Activated naive CD4-positive, alpha-beta T cell (primary cell): ENCODE measurements at places on chromosomes 3 and 15.

DNA sequence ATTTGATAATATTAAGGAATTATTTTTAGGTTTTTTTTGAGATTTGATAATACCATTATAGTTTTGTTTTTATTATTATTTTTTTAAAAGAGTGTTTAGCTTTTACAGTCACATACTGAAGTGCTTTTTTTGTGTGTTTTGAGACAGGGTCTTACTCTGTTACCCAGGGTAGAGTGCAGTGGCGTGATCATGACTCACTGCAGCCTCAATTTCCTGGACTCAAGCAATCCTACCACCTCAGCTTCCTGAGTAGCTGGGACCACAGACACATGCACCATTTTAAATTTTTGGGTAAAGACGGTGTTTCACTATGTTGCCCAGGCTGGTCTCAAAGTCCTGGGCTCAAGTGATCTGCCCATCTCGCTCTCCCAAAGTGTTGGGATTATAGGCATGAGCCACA is 73.0 kb downstream of the SUMF1 start:
- DNase-seq = no peak

DNA sequence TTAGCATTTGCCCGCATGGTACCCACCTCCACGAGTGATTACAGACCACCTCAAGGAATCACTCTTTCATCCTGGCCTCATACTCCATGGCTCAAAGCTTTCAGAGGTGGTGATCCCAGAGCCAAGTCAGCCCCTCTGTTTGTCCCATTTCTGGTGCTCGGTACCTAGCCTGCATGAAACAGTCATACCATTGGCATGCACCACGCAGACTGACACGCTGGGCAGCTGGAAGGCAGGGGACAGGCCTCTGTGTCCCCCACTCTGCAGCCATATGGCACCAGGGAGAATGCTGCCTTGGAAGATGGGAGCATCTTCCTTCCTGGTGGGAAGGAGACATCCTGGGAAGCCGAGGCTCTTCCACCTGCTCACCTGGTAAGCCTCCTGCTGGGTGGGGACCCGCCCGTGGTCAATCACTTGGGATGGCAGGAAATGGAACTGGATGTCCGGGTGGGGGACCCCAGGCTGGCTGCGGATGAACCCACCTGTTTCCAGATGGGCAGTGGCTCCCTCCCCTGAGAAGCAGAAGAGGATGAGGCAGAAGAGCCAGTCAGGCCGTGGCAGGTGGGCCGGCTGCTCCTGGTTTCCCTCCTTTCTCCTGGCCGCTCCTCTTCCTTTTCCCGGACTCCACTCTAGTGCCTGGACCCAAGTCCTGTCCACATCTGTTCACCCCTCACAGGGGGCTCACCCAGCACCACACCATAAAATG is 26.9 kb downstream of the CHDH start:
- no peak for DNase-seq

- no peak for DNase-seq
Observed at GRCh38 chr3:150760431-150761200, 2.4 kb downstream of the SIAH2 start.

DNA sequence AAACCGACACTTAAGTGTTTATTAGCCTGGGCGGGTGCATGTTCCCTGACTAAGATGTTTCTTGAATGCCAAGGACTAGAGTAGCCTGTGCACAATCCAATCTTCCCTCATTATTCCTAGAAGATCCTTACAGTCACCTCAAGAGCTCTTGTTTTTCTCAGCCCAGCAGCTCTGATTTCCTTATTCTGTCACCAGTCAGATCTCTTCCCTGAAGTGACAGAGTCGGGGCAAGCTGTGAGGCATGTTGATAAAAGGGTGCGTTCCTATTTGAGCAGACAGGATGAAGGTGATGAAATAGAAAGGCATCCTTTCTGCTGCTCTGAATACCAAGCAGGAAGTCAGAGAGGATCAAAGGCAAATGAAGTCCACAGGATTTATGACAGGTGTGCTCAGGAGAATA is 125.6 kb upstream of the MCTP2 start:
- no peak for DNase-seq

GRCh38 chr3:119161240-119161639 is 12.2 kb upstream of the UPK1B start:
- no peak for DNase-seq

DNA sequence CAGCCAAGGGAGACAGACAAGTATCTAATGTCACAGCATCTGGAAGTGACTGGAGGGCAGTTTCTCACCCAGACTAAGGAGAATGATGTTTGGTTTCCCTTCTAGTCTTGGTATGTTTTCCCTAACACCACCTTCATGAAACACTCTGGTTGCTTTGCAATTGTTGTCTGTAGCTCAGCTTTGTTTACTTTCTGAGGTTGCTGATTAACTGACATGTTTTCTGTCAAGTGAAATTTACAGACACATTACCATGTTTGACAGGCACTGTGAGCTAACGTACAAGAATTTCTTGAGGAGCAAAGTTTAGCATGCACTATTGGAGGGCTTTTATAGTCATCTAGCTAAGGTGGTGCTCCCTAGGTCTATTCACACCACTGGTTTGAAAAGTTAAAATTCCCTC is 131.6 kb upstream of the NECTIN3 start:
- no peak for DNase-seq

DNA sequence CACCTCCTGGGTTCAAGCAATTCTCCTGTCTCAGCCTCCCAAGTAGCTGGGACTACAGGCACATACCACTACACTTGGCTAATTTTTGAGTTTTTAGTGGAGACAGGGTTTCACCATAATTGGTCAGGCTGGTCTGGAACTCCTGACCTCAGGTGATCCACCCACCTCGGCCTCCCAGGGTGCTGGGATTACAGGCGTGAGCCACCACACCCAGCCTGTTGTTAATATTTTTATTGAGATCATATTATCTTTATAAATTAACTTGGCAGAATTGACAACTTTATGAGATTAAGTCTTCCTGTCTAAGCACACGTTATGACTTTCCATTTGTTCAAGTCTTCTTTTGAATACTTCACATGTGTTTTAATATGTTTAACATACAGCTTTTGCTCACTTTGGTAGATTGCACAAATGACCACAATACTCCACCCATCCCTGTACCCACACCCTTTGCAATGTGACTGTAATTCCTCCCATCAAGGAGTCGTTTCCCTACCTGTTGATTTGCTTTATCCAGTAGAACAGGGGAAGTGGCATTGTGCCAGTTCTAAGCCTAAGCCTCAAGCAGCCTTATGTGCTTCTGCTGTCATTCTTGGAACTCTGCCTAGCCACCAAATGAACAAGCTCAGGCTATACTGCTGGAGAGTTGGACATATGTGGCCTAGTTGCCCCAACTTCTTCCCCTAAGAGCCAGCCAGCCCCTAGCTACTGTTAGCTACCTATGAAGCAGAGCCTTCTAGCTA is 8.2 kb downstream of the XYLB start:
- DNase-seq = no peak

DNA sequence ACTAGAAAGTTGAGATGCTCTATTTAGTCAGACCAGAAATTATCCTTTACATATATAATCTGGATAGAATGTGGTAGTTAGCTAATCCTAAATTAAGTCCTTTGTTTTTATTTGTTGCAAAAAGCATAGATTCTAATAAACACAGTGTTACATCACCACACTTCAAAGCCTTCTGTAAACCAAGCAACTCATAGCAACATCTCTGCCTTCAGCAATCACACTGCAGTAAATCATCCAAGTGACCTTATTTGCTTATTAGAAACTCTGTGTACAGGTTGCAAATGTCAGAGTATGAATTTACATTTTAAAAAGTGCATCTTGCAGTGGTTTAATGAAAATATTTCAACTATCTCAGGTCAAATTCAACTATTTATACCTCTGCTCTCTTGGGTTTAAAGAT is 242.5 kb downstream of the GBE1 start:
- DNase-seq = no peak

DNA sequence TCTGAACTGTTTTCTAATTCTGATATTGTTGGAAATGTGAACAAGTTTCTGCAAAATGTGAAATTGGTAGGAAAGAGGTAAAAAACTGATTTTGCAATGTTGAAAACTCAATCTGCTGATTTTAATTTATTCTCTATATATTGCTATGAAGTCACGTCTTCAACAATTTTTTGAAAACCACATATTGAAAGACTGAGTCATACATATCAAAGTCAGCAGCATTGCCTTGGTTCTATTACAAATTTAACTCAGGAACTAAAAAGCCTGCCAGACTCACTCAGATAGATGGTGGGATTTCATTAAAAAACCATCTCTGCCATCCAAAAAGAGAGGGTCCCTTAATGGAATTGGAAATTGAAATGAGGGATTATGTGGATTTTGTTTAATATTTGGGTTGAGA is 351.4 kb downstream of the CNTN3 start:
- no peak for DNase-seq

- DNase-seq = no peak
Observed at GRCh38 chr15:90845201-90845949, 23.0 kb upstream of the FURIN start.

GRCh38 chr15:94683902-94684301 is 452.5 kb downstream of the MCTP2 start:
- no peak for DNase-seq

- no peak for DNase-seq
Observed at GRCh38 chr15:68515371-68516095, 63.3 kb upstream of the CORO2B start.

DNA sequence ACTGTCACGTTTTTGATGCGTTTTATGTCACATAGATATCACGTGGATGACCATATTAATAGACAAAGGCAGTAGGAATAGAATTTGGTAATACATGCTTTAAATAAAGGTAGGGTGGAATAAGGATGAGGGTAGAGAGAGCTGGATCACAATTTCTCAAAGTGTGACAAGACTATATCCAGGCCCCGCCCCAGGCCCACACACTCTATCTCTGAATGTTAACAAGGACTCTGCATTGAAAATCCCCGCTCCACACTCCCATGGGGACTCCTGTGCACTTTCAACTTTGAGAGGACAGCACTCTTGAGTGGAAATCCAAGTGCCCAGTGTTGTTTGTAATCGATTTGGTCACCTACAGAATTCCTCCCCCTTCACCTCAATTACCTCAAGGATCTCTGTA is 31.4 kb downstream of the ETV5 start:
- DNase-seq = no peak

DNA sequence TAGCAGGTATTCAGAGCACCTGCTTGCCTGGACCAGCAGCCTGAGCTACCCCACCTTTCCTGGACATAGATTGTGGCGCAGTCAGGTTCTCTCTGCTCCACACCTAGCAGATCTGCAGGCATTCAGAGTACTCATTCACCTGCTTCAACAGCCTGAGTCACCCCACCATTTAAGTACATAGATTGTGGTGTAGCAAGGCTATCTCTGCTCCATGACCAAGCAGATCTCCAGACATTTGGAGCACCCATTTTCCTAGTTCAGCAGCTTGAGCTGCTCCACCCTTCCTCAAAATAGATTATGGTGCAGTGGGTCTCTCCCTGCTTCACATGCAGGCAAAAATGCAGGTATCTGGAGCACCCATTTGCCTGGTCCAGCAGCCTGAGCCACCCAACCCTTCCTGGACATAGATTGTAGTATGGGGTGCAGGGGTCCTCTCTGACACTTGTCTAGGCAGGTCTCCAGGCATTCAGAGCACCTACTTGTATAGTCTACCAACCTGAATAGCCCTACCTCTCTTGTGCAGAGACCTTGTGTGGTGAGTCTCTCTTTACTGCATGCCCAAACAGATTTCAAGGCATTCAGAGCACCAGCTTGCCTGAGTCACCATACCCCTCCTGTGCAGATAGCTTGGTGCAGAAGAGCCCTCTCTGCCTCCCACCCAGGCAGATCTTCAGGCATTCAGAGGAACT is 466.0 kb upstream of the THBS1 start:
- no peak for DNase-seq

- no peak for DNase-seq
Observed at GRCh38 chr3:12829886-12830784, 11.2 kb downstream of the RPL32 start.

DNA sequence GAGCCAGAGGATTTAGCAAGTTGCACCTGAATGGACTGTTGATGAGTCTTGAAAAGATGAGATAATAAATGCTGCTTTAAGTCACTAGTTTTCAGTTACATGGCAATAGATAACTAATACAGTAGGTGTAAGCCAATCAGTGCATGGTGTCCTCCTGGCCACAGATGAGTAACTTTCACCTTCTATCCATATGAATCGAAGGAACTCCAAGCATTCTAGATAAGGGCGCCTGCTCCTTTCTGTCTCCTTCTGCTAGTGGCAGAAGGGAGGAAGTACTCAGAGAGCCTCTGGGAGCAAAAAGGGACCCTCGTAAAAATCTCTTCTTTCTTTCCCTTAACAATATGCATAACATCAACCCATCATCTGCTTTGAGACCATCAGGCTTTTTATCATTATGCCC is 37.3 kb downstream of the TM6SF1 start:
- no peak for DNase-seq

GRCh38 chr15:44183363-44183762 is 11.7 kb downstream of the FRMD5 start:
- no peak for DNase-seq

DNA sequence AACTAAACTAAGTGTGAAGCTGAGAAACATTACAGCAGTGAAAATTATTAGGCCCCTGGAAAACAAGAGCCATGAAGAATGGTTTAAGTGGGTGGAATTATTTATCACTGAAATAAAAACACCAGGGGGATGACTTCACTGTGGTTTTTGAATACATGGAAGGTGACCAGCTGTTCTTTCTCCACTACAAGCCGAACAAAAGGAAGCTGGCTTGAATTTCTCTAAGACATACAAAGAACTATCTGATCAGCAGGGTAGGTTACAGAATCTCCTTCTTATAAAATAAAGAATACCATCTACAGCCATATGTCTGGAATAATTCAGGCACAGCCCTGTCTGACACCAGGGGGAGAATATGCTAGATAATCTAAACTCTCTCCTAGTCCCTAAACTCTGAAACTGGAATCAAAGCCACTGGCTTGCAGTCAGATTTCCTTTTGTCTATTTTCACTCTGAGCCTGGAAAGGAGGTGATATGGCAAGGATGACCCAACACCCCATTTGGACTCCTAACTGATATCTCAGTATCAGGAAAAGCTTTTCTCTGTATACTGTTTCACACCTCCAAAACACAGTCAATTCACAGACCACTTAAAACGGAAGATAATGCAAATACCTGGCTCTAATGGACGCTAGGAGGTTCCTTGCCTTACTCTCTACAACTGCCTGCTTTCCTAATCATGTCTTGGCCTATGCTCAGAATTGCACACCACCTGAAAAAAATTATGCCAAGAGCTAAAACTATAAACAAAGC is 31.2 kb downstream of the SPATA12 start:
- DNase-seq = no peak

- DNase-seq = no peak
Observed at GRCh38 chr3:18290157-18290556, 135.0 kb downstream of the SATB1 start.

DNA sequence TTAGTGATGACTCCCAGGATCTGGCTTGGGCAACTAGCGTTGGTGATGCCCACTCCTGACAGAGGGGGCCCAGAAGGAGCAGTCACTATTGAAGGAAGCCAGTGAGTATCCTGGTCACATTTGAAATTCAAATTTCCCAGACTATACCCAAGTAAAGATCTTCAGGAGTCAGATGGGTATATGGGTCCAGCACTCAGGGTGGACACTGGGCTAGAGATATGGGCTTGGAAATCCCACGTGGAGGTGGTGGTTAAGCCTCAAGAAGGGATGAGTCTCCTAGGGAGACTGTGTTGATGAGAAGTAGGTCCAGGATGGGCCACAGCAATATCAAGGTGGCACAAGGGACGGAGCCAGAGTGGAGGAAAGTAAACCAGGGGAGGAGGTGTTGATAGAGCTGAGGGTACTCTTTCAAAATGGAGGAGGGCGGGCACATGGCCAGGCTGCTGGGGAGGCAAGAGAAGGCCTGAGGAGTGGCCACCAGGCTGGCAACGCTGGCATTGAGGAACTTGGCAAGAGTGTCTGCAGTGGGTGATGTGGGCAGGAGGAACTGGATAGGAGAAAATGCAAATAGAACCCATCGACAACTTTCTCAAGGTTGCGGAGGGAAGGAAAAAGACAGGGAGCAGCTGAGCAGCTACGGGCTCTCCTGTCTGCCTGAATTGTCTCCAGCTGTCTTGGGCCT is 3.7 kb upstream of the SLCO2A1 start:
- no peak for DNase-seq
